ENCODE measurements at places on chromosomes 16 and 17.
A peak's percentile ranks its signal among the peaks of the same experiment; 100 is the strongest.

DNA sequence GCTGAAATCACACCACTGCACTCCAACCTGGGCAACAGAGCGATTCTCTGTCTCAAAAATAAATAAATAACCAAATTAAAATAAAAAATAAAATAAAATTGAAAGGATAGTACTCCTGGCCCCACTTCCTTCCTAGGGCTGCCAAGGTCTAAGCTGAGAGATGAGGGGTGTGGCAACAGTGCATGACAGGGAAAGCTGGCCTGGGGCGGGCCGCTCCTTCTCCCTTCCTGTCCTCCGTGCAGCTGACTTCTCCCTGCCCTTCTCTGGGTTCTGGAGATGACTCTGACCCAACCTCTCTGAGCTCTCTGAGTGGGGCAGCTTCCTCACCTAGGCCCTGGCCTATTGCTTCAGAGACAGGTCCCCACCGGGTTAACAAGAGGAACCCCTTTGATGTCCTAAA is 8.7 kb upstream of the SLC25A39 start:
- no peak for DNase-seq

- DNase-seq = no peak
Observed at GRCh38 chr17:33640629-33641028, 347.5 kb upstream of the ASIC2 start.

GRCh38 chr17:74833501-74834377 is 25.9 kb downstream of the GRIN2C start:
- DNase-seq = no peak

GRCh38 chr16:75097941-75098901 is 18.4 kb downstream of the LDHD start:
- no peak for DNase-seq

- no peak for DNase-seq
Observed at GRCh38 chr16:16151315-16151714, 72.0 kb downstream of the ABCC6 start.

DNA sequence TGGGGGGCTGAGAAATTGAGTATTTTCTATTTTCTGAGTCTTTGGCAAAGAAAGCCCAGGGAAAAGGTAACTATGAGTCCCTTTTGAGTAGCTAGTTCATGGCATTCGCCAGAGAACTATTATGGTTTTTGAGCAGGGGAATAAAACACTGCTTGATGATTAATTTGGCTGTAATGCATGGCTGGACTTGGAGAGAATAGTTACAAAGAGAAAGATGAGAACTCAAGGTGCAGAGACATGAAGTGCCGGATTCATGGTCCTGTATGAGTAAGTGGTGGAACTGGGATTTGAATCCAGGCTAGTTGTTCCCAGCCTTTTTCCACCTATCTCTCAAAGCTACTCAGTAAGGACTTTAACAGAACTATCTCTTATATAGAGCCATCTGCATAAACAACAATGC is 266.6 kb downstream of the CA10 start:
- no peak for DNase-seq

DNA sequence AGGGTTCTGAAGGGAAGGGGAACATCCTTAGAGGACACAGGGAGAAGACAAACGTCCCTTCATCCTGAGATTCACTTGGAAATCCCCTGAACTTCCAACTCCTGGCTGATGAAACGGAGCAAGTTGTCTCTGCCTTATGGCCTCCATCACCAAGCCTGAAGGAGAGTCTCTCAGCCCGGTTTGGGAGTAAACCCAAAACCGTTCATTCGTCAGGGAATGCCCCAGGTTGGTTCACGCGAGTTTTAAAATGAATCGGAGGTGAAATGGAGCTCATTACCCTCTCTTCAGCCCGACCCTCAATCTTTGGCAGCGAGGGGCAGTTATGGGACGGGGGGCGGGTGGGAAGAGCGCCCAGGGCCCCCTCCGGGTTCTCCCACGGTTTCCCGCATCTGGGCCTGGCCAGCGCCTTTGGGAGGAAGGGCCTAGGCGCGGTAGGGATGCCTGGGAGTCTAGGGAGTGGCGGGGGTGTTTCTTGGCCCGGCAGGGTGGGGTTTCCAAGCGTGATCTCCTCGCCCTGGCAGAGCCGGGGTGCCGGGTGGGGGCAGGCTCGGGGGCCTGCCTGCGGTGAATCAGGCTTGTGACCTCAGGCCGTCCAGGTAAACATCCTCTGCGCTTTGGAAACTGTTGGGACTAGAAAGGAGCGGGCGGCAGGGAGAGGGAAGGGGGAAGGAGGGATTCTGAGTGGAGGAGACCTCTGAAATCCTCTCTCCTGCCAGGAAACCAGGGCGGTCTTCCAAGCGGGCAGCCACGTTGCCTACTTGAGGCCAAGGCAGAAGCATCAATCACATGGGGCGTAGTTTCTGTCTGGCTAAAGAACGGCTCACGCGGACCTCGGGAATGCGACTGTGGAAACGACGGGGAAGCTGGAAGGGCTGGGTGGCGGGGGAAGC is 24.1 kb upstream of the HOXB13 start:
- no peak for DNase-seq

DNA sequence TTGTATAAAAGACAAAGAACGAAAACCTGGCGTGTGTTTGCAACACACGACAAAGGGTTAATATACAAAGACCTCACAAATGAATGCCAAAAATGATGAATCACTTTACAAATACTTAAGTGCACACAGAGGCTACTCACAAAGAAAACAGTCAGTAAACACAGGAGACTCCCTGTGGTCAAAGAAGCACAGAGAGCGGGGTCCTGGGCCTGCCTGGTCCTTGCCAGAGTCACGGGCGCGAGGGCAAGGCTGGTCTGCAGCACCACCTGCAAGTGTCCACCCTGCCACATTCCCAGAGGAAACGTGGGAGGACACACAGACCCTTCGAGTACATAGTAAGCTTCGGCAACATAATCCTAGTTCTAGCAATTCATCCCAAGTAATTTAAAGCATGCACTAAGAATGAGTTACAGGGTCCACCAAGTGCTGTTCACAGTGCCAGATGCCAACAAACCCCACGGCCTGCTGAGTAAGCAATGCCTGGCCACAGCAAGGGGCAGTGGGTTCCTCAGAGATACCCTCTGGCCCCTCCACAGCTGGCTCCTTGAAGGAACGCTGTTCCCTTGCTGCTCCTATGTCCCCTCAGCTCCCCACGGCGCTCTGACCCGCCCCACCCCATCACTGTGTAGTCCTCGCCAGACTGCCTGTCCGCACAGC is 24.6 kb upstream of the FAAP100 start:
- DNase-seq = no peak

GRCh38 chr16:67719778-67720144 is 645 bp upstream of the GFOD2 start:
- no peak for DNase-seq

- no peak for DNase-seq
Observed at GRCh38 chr17:34626121-34626681, 46.8 kb downstream of the TMEM132E start.

GRCh38 chr16:82681592-82681991 is 54.8 kb downstream of the CDH13 start:
- DNase-seq = no peak

GRCh38 chr16:15573274-15573895 is 69.6 kb downstream of the MARF1 start:
- no peak for DNase-seq

DNA sequence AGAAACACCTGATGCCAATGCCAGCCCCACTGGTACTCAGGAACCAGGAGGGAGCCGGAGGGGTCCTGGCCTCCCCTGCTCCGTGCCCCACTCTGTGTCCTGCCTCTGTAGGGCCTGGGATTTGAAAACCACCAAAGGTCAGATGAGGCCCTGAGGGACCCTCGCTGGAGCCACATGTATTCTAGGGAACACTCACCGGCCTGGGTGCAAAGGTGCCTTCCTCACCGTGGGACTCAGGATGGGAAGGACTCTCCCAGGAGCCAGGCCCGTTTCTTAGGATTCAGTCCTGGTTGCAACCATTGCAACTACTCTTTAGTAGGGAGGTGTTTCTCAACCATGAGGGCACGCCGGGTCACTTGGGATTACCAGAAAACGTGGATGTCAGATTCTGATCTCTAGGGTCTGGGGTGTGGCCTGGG is 74.6 kb downstream of the N4BP1 start:
- peak; percentile 74 for DNase-seq

DNA sequence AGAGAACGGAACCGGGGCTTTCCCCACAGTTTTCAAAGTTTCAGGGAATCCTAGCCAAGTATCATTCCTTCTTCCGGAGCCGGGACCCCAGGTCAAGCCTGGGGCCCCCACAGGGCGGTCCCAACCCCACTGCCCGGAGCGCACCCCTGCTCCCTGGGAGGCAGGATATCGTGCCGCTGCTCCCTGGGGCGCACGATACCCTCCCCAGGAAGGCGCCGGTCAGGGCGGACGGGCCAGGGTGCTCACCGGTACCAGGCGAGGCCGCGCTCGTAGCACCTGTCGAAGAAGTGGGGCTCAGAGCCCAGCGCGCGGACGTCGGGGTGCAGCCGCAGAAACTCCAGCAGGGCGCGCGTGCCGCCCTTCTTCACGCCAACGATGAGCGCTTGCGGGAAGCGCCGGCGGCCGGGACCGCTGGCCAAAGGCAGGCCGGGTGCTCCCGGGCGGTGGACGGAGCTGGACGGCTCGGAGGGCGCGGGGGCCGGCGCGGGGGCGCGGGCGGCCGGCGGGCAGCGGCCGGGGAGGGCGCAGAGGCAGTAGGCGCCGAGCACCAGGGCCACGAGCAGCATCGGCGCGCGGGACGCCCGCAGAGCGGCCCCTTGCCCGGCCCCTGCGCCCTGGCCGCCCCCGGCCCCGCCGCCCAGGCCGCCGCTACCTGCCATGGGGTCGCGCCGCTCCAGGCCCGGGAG is 407 bp downstream of the HS3ST6 start:
- no peak for DNase-seq

GRCh38 chr16:75099075-75099667 is 17.4 kb downstream of the LDHD start:
- no peak for DNase-seq

DNA sequence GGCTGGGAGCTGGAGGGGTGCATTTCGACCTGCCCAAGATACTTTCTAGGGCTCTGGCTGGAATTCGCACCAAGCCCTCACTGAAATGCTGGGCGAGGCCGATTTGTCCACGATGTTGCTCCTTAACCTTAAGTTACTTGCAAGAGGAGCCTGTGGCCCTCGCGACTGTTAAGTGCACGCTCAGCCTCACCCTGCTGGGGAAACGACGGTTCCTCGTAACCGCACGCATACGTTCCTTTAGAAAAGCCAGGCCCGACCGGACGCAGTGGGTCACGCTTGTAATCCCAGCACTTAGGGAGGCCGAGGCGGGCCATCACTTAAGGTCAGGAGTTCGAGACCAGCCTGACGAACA is 607 bp upstream of the NCOR1 start:
- no peak for DNase-seq

GRCh38 chr16:23182679-23183542 is at the start of gene SCNN1G:
Gene SCNN1G, plus strand, starts transcription at chr16:23182745. Its CDS starts 3,527 bp downstream, at chr16:23186272.
- DNase-seq = no peak

DNA sequence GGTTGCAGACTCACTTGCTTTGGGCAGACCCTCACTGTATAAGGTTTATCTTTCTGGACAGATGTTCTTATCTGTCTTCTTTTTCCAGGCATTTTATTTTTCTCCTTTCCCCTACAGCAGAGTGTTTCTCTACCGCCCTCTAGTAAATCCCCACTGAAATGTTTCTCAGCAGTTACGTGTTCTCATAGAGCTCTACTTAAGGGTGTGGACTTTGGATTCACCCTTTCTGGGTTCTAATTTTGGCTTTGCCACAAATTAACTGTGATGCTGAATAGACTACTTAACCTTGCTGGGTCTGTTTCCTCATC is 2.0 kb downstream of the ADAT1 start:
- no peak for DNase-seq

DNA sequence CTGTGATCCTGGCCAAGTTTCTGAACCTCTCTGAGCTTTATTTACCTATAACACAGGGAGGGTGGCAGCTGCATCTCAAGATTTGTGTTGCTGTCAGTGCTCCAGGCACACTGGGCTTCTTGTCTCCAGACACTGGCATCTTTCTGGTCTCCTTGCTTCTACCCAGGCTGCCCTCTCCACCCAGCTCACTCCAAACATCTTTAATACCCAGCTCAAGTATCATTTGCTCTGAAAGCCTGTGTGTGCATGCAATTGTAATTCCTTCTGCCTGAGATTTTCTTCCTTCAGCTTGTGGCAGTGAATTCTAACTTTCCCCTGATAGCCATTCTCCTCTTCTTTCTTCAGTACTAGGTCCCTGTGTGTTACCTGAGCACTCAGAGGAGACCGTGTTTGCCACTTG is 50.7 kb upstream of the USP7 start:
- DNase-seq = no peak

DNA sequence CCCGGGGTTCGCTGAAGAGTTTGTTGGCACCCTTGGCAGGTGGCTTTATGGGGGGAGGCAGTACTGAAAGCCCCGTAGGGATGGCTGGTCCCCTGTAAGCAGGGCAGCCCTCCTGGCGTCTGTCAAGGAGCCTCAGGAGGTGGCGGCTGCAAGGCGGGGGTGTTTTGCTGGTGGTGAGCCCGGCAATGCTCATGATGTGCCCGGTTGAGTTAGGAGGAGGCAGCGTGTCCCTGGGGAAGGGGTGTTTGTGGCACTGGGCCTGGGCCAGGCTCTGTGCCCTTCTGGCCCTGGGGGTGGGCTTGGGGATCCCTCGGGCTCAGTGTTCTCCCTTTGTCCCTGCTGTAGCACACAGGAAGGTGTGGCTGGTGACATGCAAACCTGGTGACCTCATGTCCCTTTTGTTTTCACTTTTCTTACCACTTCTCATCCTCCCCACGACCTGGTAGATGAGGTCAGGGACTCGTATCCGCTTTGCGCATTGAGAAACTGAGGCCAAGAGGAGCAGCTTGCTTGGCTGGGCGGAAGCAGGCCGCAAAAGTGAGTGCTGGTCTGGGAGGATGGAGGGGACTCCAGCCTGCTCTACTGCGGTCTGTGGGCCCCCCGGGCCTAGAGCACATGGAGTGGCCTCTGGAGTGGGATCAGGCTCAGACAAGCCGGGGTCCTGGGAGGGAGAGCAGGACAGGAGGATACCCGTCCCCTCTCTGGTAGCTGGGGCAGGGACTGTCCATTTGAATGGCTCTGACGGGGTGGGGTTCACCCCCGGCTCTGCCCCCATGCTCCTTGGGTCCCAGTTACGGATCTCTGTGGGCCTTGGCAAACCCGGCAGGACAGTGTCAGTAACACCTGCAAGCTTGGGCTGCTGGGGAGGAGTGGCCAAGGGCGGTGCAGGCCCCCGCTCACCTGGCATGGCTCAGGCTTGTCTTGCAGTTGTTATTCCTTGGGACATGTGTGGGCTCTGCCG is 2.2 kb downstream of the SNN start:
- no peak for DNase-seq

DNA sequence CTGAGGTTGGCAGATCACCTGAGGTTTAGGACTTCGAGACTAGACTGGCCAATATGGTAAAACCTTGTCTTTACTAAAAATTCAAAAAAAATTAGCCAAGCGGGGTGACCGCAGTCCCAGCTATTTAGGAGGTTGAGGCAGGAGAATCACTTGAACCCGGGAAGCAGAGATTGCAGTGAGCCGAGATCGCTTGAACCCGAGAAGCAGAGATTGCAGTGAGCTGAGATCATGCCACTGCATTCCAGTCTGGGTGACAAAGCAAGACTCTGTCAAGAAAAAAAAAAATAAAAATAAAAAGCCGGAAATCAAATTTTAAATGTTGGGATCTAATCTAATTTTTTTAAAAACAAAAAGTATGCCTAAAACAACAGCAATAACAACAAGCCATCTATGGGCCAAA is 56.3 kb downstream of the ABCC1 start:
- DNase-seq = no peak

Measured in vagina (tissue), 2 donors.